Dorsolateral prefrontal cortex (tissue), 122 donors: ENCODE measurements at places on chromosomes 13 and 19.

DNA sequence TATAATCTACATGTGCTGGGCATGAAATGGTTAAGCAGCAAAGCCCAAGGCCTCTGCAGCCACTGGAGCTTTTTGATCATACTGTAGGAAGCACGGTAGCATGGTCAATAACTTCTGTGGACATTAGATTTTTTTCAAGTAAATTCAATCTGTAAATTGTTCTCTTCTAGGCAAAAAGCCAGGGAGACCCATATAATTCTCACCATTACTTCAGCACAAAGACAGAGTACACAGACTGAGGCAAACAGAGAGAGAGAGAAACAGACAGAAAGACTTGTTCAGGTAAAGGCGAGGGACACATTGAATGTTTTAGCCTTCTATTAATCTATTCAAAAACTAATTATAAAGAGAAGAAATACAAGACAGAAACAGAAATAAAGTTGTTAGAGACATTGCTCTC is 349.4 kb downstream of the RFC3 start:
- DNase-seq: no peak

- no peak for DNase-seq
These were observed 461 bp upstream of the TM9SF2 start for GRCh38 chr13:99500839-99501183.

DNA sequence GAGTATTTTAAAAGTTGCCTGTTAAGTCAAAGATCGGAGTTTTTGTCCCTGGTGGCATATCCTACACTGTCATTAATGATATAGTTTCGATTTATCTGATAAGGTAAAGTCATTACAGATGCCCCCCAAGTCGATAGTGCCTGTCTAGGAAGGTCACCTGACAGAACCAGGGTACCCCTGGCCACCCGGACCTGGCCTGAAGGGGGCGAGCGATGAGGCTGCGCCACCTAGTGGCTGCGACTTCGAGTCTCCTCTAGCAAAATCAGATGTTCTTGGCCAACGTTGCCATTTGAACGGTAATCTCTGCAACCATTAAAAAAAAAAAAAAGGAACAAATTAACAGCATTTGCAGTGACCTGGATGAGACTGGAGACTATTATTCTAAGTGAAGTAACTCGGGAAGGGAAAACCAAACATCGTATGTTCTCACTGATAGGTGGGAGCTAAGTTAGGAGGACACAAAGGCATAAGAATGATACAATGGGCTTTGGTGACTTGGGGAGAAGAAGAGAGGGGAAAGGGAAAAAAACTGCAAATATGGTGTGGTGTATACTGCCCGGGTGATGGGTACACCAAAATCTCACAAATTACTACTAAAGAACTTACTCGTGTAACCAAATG is 565.1 kb downstream of the LIG4 start:
- peak; percentile 37 for DNase-seq

DNA sequence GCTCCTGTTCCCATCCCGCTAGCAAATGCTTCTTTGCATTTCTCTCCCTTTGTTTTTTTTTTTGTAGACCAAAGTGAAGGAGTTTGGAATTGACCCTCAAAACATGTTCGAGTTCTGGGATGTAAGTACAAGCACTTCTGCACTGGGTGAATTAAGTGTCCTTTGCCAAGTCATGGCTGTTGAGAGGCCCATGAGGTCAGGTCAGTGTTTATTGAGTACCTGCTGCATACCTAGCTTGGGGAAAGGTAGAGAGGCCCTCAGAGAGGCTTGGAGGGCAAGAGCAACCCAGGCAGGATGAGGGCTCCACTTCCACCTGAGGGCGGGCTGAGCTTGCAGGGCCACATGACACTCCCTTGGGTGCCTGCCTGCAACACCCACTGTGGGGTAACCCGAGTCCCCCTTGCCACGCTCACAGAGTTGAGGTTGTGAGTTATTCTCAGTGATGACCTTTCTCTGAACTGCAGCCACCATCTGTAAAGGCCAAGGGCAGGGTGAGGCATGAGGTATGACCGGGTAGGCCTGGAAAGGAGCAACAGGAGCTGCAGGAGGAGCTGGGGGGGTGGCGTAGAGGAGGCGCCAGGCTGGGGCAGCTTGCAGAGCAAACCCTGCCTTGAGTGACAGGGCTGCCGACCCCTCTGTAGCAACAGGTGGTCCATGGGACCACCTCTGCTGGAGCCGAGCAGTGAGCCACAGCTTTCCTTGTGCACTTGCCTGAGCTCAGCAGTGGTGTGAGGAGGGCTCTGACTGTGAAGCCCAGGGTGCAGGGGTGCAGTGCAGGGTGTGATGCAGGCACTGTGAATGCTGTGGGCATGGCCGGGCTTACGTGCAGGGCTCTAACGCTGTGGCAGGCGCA is 16.6 kb downstream of the GPI start:
- DNase-seq: no peak

DNA sequence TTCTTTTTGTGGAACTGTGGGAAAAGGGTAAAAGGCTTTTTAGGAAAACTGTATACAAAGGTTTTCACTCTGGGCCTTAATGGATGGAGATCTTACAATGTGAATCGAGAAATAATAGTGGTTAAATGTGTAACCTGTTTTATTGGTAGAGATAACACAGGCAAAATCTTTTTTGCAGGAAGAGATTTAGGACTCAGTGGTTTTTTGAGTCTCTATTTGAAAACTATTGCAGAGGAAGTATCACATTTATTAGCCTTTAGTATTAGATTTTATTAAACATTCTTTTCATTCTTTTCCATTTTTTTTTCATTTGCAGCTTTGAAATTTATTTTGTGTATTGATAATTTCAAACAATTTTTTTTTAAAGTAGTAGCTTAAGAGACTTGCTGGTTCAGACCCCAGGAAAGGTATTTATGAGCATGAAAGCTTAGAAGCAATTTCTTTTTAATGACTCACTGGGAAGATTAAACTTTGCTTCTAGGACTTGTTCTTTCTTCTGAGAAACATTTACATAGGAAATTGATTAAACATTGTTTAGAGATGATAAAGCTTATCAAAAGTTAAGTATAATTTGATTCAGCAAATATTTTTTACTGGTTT is 10.5 kb downstream of the KLF5 start:
- DNase-seq: no peak
